ENCODE measurements at places on chromosomes 2 and 18. TPM values are rescaled to one million over a fixed set of nuclear protein-coding genes. Genes with fewer than 3 reads are reported as not detected.

- H3K4me3 ChIP-seq, result peak overlapping the region; percentile 99
- peaks cover 6% of the 10 kb centered on the region for H3K36me3 ChIP-seq
- H3K27ac ChIP-seq, result peak overlapping the region; percentile 66
- peak; percentile 72 for DNase-seq
- H3K27me3 ChIP-seq, result no peaks in the 10 kb centered on the region
- H3K4me1 ChIP-seq, result peaks cover 70% of the 10 kb centered on the region
These were observed 17.2 kb upstream of the STPG4 start for GRCh38 chr2:47172156-47172921.

DNA sequence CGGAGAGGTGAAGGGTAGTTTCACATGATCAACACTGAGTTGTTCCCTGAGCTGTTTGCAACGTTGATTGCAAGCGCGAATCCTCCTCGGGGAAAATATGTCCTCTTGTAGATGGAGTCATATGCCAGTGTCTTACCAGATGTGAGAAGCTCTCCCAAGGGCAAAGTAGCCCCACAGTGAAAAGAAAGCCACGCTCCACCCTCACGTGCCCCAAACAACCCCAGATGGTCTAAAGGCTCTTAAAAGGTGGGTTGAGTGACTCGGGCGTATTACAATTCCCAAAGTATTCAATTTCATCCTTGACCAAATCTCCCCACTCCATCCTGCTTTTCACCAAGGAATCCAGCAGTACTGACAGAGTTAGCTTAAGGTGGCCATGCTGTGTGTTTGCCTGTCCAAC is 332.1 kb upstream of the SOX11 start:
- DNase-seq, result no peak
- peaks cover 3% of the 10 kb centered on the region for H3K27me3 ChIP-seq
- H3K27ac ChIP-seq, result no peak overlapping the region
- H3K36me3 ChIP-seq, result no peaks in the 10 kb centered on the region
- H3K4me3 ChIP-seq, result no peak overlapping the region

DNA sequence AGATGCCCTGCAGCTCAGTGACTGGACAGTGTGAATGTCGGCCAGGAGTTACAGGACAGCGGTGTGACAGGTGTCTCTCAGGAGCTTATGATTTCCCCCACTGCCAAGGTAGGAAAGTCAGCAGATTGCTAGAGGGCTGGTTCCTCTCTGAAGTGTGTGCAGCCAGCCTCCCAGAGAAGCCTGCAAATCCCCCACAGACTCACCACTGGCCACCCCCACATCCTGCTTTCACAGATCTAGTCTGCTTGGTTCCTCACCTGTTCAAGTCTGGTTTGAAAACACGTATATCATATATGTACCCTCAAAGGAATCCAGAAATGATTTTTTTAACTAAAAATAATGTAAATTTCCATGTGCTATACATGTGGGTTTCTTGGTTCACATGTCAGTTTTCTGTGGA is 121.1 kb downstream of the LAMA3 start:
- no peaks in the 10 kb centered on the region for H3K36me3 ChIP-seq
- no peak overlapping the region for H3K4me3 ChIP-seq
- H3K27me3 ChIP-seq, result peaks cover 5% of the 10 kb centered on the region
- no peak for DNase-seq
- H3K27ac ChIP-seq, result no peak overlapping the region
- no peaks in the 10 kb centered on the region for H3K4me1 ChIP-seq

- no peak overlapping the region for H3K27ac ChIP-seq
- no peaks in the 10 kb centered on the region for H3K36me3 ChIP-seq
- H3K4me1 ChIP-seq, result no peaks in the 10 kb centered on the region
- no peaks in the 10 kb centered on the region for H3K27me3 ChIP-seq
- H3K4me3 ChIP-seq, result no peak overlapping the region
These were observed 264.8 kb downstream of the C1D start for GRCh38 chr2:67797801-67798540.

LGALSL gene
- 22.6 TPM for total RNA-seq

GRCh38 chr2:238793801-238794449 is 54.0 kb upstream of the TWIST2 start:
- H3K4me1 ChIP-seq, result no peaks in the 10 kb centered on the region
- DNase-seq, result no peak
- H3K36me3 ChIP-seq, result no peaks in the 10 kb centered on the region
- H3K4me3 ChIP-seq, result no peak overlapping the region
- no peak overlapping the region for H3K27ac ChIP-seq
- H3K27me3 ChIP-seq, result peaks cover 49% of the 10 kb centered on the region

DNA sequence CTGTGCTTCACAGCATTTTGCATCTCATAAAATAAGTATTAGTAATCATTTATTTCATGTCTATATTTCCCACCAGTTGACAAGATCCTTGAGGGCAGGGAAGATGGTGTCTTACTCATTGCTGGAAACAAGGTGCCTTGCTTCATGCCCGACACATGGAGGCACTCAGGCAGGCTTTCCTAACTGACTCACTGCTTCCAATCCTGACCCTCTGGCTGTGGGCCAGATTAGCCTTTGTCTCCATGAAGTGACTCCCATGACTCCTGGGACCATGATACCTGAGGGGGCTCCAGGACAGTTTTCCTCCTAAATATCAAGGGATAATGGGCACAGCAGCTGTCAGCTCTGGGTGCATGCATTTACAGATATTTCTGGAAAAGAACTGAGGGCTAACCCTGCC is 275.1 kb downstream of the AGPS start:
- no peaks in the 10 kb centered on the region for H3K36me3 ChIP-seq
- no peaks in the 10 kb centered on the region for H3K4me1 ChIP-seq
- no peaks in the 10 kb centered on the region for H3K27me3 ChIP-seq
- no peak overlapping the region for H3K27ac ChIP-seq
- H3K4me3 ChIP-seq, result no peak overlapping the region

DNA sequence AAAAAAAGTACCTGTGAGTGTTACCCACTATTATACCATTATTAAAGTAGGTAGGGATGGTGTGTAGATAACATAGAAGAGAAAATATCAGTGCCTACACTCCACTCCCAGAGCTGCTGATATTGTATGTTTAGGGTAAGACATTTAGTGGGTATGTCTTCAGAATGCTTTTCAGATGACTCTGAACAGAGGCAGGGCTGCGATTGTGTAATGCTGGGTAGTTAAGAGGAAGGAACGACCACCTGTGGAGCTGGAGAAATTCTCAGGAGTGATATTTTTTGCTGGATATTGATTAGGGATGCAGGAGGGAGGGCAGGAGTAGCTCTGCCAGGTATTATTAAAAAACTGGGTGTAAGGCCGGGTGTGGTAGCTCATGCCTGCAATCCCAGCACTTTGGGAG is 2.8 kb downstream of the CNOT11 start:
- peaks cover 6% of the 10 kb centered on the region for H3K36me3 ChIP-seq
- H3K27me3 ChIP-seq, result no peaks in the 10 kb centered on the region
- no peak overlapping the region for H3K4me3 ChIP-seq
- H3K4me1 ChIP-seq, result peaks cover 73% of the 10 kb centered on the region

TWIST2 gene
- 0.11 TPM for total RNA-seq

DNA sequence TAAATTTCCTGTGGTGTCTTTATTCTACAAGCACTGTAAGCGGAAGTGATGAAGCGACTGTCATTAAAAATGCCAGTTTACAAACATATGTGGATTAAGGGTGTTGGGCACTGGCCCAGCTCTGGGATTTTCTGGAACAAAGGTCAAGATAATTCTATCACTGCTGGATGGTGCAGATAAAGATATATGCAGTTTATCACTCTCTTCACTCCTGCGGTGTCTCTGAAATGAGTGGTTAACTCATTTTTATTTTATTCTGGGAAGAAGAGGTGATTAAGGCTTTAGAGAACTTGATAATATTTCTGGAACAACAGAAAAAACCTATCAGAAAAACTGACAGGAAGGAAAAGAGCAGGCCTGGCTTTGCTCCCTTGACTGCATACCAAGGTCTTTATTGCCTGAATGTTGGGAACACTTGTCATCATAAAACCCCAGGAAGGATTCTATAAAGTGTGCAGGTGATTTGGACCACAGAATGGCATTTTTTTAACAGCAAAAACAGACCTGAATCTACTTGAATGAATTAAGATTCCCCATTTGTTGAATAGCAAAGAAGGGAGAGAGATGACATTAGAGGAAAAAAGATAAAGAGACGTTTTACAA is 32.4 kb downstream of the ABCB11 start:
- no peaks in the 10 kb centered on the region for H3K27me3 ChIP-seq
- H3K4me1 ChIP-seq, result no peaks in the 10 kb centered on the region
- no peaks in the 10 kb centered on the region for H3K36me3 ChIP-seq
- H3K27ac ChIP-seq, result no peak overlapping the region
- no peak for DNase-seq
- H3K4me3 ChIP-seq, result no peak overlapping the region

- H3K4me1 ChIP-seq, result peaks cover 29% of the 10 kb centered on the region
- H3K4me3 ChIP-seq, result no peak overlapping the region
- H3K27me3 ChIP-seq, result no peaks in the 10 kb centered on the region
- DNase-seq, result no peak
- no peak overlapping the region for H3K27ac ChIP-seq
These were observed 5.3 kb upstream of the NEU4 start for GRCh38 chr2:241803387-241804325.

LRATD1 gene
- not detected for total RNA-seq

- peaks cover 38% of the 10 kb centered on the region for H3K4me1 ChIP-seq
- H3K27ac ChIP-seq, result no peak overlapping the region
- 0 out of 2 replicates have a peak, but pooled peaks cover 1% of the 10 kb centered on the region for H3K27me3 ChIP-seq
- H3K36me3 ChIP-seq, result no peaks in the 10 kb centered on the region
These were observed 20.0 kb upstream of the PTPN2 start for GRCh38 chr18:12904012-12904516.

FAM161A gene
- total RNA-seq, result 3.4 TPM

PRKCE gene
- total RNA-seq, result 3.9 TPM

DNA sequence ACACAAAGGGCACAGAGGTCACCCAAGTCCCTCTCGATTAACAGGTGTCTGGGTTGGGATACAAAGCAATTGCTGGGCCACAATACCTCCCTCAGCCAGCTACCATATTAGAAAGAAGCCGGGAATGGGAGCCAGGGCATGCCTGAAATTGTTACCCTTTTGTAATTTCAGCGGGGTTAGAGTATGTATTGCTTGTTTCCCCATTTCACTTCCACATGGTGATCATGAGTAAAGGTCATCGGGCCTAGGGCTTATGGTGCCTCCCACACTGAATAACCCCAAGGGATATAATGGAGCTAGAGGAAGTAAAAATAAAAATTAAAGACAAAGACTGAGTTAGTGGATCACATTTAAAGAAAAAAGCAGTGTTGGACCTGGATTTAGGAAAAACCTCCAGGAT is 437.2 kb upstream of the KLHL29 start:
- H3K4me3 ChIP-seq, result no peak overlapping the region
- no peaks in the 10 kb centered on the region for H3K4me1 ChIP-seq
- no peak overlapping the region for H3K27ac ChIP-seq
- no peaks in the 10 kb centered on the region for H3K36me3 ChIP-seq
- no peak for DNase-seq

SETBP1 gene
- total RNA-seq, result 0.18 TPM

MCEE gene
- total RNA-seq, result 56.1 TPM

- no peaks in the 10 kb centered on the region for H3K36me3 ChIP-seq
- H3K4me1 ChIP-seq, result no peaks in the 10 kb centered on the region
- DNase-seq, result no peak
- H3K4me3 ChIP-seq, result no peak overlapping the region
- no peak overlapping the region for H3K27ac ChIP-seq
These were observed 28.1 kb downstream of the ARHGAP25 start for GRCh38 chr2:68762665-68763064.

DNA sequence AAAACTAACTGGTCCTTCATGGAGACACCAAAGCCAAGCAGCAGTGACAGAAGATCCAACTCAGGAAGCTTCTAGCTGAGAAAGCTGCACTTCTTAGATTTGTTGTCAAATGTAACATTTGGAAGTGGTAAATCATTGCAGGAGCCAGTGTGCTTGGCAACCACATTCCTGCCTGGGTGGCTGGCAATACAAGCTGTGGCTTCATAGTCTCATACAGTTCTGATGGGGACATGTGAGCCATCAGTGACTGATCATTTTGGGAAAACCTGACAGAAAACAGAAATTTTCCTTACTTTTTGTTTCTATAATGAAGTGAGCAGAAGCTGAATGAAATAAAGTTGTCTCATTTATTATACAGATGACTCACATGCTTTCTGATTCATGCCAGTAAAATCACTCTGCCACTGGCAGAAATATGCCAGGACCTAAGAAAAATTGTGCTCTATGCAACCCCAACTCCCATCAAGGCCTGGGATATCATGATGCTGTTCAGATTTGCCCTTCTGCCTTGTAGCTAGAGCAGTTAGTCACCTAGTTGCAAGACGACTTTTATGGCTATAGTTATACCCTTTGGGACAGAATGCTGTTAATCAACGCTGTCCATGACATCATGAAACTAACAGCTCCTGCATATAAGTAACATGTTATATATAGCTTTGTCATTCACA is 508.1 kb downstream of the ADCYAP1 start:
- no peak overlapping the region for H3K4me3 ChIP-seq
- H3K36me3 ChIP-seq, result no peaks in the 10 kb centered on the region
- no peak for DNase-seq
- H3K4me1 ChIP-seq, result no peaks in the 10 kb centered on the region
- no peaks in the 10 kb centered on the region for H3K27me3 ChIP-seq

CDK15 gene
- total RNA-seq, result not detected

SERPINB3 gene
- total RNA-seq, result not detected

All from HepG2 (cell line).